ENCODE measurements at places on chromosomes 7 and 10.

- DNase-seq, result no peak
Observed at GRCh38 chr7:39622609-39623008, 763 bp upstream of the RALA start.

DNA sequence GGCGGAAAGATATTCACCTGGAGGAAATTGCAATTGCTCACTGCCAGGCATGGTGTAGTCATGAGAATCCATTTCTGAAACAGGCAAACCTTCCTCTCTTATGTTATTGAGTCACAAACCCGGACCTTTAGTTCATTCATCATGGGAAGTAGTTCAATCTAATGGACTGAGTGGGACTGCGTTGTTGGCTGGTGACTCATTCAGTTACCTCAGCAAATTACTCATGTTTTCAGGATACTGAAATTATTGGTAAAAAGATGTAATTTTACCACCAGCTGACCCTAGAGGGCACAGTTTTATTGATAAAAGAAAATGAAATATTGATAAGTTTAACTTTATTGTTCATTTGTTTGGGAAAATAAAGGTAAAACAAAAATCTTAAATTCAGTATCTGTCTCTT, 1194.4 kb upstream of the SORCS1 start:
- no peak for DNase-seq

DNA sequence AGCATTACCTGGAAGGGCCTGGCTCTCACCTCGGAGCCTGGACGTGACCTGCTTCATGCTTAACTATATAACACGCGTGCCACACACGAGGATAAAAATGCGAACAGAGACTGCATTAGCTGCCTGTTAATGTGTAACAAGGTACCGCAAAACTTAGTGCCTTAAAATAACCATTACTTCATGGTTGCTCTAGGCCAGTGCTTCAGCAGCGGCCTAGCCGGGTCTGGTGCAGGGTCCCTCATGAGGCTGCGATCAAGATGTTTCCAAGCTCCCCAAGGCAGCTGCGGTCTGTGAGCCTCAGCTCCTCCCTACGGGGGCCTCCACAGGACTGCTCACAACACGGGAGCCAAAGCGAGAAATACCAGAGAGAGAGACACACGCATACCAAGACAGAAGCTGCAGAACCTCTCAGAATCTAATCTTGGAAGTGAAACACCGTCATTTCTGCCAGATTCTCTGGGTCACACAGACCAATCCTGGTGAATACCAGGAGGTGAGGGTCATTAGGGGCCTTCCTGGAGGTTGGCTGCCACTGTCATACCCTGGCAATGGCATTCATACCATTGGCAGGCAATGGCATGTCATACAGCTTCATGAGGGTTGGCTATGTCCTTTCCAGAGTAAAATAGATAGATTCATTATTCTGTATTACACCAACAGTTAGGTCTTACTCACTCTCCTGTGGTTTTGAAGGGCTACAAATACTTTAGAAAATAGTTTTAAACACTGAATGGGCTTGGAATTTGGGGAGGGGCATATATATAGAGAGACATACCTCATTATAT, 94.5 kb downstream of the HIPK2 start:
- no peak for DNase-seq

DNA sequence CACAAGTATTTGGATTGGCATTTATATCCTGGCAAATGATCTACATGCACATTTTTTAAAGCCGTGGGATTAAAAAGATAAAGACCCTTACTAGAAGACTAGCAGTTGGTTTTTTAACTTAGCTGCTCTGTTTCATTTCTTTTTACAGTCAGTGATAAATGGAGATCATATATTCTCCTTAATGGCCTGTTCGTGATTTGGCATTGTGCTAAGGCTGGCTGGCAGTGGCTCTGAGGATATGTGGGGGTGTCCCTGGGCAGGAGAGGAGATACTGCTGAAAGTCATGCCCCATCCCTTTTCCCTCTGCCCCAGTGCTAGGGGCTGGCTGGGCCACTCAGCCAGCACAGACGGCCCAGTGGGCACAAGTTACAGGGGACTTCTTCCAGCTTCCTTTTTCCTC, 341.7 kb downstream of the PRPF18 start:
- no peak for DNase-seq

DNA sequence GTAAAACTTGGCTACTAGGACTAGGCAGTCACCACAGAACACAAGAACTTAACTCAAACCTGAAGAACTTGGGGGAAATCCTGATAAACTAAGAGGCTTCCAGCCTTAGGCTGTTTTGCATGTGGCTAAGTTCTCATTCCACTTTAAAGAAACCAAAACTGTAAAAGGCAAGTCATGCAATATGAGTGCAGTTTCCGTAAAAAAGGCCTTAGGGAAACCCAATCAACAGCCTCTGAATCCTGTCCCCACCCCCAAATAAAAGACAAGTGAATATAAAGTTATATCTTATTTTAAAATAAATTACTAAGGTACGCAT, 95.1 kb downstream of the USP6NL start:
- DNase-seq, result no peak

GRCh38 chr10:101446071-101446470, 92.1 kb downstream of the BTRC start:
- DNase-seq, result no peak

DNA sequence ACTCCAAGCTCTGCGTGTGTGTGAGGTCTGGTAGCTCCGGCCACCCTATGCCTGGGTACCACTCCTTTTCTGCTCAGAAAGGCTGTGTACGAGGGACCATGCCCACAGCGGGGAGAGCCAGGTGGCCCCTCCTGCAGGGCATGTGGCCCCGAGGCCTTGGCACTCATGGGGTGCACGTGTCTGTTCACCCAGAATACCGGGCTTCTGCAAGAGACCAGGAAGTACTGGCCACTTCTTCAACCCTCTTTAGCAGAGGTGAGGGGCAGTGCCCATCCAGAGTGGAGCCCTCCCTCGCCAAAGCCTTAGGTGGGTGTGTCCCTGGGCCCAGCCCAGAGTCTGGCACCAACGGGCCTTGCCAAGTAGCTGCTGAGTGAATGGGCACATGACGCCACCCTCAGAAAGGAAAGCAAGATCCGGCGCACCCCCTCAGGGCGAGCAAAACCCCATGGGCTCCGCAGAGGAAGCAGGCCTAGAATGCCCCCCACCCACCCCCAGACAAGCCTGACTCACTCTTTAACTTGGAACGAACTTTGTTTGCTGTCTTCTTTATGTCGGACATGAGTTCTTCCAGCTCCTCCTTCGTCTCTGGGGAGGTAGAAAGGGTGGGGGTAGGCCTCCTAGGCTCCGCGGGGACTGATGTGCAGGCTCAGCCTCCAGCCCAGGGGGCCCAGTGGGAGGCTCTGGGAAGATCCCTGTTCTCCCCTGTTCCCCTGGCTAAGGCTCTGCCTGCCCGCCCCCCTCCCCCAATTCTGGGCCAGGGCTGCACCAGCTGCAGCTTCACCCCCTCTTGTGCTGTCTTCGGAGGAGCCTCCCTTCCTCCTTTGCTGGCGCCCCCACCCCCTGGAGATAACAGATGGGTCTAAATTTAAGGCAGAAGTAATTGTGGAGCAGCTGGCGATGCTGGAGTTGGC, 14.6 kb downstream of the STX1A start:
- no peak for DNase-seq

DNA sequence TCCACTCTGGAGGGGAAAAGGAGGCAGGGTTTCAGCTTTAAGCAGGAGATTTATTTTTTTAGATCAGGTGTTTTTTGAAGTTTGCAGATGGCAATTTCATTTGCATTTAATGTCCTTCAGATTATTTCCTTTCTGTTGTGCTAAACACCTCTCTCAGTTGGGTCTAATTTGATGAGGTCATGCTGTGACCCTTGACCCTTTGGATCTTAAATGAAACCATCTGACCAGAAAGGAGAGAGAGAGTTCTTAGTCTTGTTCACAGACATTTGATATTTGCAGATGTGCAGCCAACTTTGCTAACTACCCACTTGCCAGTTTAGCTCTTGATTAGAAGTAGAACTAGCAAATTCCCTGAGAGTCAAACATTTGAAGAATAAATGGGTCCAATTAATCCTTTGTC, 101.5 kb upstream of the RAB11FIP2 start:
- DNase-seq, result no peak

- no peak for DNase-seq
Observed at GRCh38 chr10:28186887-28187578, 115.8 kb downstream of the MPP7 start.

- DNase-seq, result no peak
Observed at GRCh38 chr7:69166979-69167516, 431.2 kb upstream of the AUTS2 start.

GRCh38 chr10:31621733-31622132, 302.7 kb downstream of the ZEB1 start:
- no peak for DNase-seq

GRCh38 chr7:151340794-151341356, 737 bp upstream of the NUB1 start:
- DNase-seq, result no peak

GRCh38 chr7:130191791-130192190, 13.4 kb downstream of the TMEM209 start:
- no peak for DNase-seq

DNA sequence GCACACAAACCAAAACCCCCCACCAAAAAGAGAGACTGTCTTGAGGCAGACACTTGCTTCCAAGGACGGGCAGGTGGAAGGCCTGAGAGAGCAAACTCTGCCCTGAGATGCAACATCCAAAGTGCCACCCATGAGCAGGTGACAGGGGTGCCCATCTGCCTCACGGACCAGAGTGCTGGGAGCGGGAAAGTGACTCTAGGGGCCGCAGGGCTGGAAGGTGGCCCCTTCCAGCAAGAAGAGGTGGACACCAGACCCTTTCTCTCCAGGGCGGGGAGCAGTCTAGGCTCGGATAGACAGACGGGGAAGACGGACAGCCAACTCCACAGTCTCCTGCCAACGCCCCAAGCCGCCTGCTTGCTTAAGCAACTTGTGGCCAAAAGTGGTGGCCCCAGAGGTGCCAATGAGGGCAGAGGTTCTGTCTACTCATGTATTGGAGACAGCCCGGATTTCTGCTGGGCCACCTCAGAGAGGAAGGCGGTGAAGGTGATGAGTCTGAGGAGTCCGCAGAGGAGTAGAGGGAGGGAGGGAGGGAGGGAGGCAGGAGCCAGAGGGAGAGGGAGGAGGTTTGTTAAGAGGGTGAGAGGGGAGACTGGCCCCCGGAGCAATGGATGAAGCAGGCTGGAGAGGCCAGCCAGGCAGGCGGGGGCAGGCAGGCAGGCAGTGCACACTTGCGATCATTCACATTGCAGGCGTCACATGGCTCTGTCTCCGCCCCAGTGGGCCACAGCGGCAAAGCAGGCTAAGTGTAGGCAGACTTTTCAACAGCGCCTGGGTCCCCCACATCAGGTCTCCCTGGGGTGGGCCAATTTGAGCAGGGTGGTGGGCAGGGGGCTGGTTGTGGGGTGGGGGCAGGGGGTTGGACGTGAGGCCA, 65.6 kb downstream of the SLC29A4 start:
- DNase-seq, result no peak

GRCh38 chr10:117264782-117265181, 23.9 kb downstream of the SLC18A2 start:
- DNase-seq, result no peak

GRCh38 chr10:28594406-28594805, 61.5 kb downstream of the WAC start:
- no peak for DNase-seq

DNA sequence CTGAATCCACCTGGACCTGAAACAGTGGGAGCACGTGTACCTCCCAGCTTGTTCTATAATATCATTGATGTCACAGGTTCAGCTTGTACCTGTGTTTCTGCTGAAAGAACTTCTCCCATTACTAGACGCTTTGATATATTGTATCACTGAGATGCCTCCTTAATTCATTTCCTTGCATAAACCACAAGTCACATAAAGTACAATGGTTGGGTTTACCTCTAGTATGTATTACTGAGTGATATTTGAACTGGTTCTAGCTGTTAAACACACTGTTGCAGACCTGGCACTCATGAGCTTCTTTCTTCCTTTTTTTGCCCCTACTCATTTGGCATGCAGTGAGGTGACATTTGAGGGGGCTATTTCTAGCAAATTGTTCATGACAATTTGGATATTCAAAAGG, 106.6 kb upstream of the KLF14 start:
- DNase-seq, result no peak

DNA sequence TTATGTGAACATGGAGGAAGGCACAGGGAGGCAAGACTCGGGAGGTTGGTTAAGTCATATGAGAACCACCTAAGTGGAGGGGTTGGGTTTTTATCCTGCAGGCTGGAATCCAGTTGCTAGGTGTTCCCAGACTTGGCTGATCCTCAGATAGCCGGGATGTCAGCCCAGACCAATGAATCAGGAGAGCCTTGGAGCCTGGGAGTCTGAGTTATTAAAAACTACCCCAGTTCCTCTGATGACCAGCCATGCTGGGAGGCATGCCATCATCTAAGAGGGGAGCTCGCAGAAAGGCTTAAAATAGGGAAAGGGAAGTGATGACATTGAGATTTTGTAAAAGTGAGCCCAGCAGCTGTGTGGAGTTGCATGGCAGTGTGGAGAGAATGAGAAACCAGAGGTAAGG, 238.1 kb downstream of the ZNF248 start:
- DNase-seq, result no peak

- no peak for DNase-seq
Observed at GRCh38 chr10:9848981-9849380, 1168.7 kb upstream of the CELF2 start.

DNA sequence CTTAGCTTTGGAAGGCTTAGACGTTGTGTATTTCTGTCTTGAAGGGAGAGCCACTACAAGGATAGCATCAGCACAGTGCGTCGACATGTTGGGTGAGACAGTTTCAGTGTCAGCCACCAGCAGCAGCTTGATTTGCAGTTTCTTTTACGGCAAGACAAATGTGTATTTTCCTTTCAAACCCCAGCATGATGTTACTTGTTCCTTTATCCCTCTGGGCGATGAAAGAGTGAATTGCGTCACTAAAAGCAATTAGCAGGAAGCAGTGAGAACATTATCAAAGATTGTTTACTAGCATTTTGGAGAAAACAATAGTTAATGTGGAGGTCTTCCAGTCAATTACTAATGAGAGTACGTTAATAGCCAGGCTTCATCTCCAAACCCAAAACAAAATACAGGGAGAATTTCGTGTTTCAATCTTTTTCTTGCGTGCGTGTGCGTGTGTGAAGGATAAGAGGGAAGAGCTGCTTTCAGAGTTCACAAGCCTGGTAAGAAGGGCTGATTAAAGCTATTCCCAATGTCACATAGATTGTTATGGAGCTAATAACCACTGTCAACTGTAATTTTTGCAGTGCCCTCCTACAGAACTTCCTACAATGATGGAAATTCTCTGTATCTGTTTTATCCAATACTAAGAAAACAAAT, 157.1 kb upstream of the AOAH start:
- DNase-seq, result no peak
